Trophoblast cell (in vitro differentiated cells and primary cell): ENCODE measurements at places on chromosomes 3 and 15.

GRCh38 chr3:123305192-123305591, 103.4 kb downstream of the SEC22A start:
- no peak for DNase-seq

GRCh38 chr3:100179692-100180349, 65.5 kb upstream of the FILIP1L start:
- DNase-seq, result no peak

GRCh38 chr15:60643555-60643954, 164.6 kb upstream of the ICE2 start:
- DNase-seq, result no peak

GRCh38 chr3:72177075-72178050, 392.4 kb upstream of the PROK2 start:
- no peak for DNase-seq
